ENCODE measurements at places on chromosomes 11 and 22.

- no peak for DNase-seq
These were observed 7.9 kb downstream of the PAX6 start for GRCh38 chr11:31802990-31803812.

DNA sequence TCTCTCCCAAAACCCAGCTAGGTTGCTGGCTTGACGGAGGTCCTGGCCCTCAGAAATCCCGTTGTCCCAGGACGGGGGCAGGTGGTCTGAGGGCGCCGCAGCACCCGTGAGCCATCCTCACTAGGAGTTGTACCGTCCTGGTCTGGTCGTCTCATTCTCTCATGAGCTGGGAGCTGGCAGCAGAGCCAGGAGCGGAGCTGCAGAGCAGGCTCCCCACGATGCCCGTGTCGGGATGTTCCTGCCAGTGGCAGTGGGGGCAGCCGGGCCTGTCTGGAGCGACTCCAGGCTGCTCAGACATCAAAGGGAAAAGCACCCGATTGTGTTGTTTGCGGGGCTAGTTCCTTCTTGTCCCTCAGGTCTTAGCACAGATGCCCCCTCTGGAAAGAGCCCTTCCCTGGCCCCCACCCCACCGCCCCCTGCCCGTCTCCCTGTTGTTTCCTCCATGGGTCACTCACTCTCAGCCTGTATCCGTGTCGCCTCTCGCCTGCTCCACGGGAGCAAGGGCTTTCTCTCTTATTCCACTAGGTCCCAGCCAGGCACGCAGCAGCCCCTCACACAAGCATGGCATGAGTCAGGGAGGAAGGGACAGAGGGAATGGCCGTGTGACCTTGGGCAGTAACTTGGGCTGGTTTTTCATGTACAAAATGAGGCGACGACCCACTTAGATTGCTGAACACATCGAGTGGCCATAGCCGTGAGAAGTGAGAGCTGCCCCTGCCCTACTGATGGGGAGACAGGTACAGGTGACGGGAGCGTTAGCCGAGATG lies 23.2 kb upstream of the MGAT3 start:
- DNase-seq, result no peak

GRCh38 chr11:21554284-21554683 lies 638.6 kb upstream of the ANO5 start:
- no peak for DNase-seq

DNA sequence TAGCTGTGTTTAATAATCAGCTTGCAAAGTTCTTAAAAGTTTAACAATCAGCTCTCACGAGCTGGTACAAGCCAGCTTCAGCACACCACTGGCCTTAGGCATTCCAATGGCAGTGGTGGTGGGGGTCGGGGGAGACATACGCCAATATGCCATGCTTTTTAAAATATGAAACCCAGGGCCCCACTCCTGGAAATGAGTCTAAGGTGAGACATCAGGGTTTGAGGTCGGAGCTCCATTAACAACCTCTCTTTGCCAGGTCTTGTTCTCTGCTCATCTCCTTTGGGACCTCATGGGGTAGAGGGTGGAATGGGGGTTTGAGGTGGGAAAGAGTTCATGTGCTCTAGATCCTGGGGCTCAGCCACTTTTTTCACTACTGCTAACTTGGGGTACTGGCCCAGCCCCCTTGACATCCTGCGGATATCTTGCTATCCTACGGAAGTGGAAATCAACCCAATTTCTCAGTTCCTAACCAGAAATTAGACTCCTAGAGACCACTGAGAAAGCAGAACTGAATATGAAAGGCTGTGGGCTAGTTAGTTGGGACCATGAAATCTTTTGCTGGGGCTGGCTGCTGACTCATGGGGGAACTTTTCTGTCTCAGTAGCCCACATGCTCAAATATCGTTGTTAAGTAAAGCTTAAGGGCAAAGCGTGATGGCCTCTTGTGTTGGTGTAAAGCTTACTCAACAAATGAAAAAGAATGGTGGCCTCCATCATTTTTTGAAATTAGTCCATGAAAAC lies 90.1 kb downstream of the PDHX start:
- no peak for DNase-seq

DNA sequence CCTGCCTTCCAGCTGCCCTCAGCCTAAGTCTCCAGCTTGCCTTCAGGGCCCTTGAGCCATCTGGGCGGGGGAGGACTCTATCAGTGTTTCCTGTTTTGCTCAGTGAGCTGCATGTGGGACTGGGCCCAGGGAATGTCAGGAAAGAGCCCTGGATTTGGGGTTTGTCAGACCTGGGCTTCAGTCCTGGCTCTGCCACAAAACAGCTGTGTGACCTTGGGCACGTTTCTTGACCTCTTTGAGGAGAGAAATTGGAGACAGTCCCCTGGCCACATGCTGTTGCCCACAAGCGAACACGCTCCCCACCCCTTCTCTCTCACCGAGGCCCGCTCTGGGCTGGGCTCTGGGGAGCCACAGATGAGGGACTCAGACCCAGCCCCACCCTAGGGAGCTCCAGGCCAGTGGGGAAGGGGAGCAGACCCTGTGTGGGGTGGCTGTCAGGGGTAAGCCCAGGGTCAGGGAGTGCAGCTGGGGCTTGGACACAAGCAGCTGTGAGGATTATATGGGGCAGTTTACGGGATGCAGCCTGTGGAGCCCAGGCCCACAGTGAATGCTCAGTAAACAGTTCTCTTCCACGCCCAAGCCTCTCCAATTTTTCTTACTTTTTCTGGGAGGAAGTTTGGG lies 12.3 kb downstream of the MYO7A start:
- no peak for DNase-seq

GRCh38 chr11:70073871-70074371 lies 4.2 kb upstream of the ANO1 start:
- DNase-seq, result no peak

DNA sequence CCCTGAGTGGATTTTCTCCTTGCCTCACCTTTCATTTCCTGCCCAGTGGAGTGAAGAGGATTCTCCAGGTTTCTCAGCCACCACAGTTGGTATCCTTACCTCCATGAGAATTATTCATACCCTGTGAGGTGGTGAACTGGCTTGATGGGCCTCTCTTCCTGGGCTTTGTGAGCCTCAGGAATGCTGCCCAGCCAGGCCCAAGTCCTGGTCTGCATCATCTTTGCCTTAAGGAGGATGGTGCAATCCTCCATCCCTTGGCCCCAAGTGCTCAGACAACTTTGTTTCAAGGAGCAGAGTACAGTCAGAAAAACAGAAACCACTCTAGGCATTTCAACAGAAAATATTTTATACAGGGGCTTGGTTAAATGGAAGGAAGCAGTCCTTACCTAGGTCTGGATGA lies 114.2 kb upstream of the CADM1 start:
- no peak for DNase-seq

DNA sequence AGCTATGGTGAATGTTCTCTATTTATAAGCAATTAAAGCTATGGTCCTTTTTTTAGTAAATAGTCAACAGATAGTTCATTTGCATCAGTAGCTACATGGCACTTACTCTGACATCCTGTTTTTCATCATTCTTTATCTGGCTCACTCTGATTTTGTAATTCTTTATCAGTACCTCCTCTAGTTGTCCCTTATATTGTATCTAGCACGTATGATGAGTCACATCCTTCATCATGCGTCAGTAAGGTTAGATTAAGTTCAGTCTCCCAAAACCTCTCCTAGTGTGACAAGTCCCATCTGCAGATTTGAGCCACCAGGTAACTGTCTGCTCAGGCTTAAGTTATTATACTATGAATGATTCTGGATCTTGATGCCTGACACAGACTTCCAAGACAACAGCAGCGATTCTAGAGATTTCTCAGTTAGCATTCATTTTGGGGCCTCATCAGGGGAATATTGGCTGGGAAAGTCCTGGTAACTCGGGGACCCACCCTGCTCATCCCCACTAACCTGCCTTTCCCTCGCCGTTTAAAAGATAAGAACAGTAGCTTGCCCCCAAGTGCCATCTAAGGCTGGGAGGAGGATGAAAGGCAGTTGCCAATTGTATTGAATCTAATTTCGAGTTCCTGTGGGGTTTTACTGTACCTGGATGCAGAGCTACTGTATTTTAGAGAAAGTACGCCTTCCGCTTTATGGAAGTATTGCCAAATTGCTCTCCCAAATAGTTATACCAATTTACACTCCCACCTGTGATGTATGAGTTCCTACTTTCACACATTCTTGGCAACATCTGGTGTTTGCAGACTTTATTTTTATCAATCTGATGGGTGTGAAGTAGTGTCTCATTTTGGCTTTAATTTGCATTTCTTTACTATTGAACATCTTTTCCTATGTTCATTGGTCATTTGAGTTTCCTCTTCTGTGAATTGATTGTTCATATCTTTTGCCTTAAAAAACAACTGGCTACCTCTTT lies 55.9 kb downstream of the ZC3H12C start:
- no peak for DNase-seq

DNA sequence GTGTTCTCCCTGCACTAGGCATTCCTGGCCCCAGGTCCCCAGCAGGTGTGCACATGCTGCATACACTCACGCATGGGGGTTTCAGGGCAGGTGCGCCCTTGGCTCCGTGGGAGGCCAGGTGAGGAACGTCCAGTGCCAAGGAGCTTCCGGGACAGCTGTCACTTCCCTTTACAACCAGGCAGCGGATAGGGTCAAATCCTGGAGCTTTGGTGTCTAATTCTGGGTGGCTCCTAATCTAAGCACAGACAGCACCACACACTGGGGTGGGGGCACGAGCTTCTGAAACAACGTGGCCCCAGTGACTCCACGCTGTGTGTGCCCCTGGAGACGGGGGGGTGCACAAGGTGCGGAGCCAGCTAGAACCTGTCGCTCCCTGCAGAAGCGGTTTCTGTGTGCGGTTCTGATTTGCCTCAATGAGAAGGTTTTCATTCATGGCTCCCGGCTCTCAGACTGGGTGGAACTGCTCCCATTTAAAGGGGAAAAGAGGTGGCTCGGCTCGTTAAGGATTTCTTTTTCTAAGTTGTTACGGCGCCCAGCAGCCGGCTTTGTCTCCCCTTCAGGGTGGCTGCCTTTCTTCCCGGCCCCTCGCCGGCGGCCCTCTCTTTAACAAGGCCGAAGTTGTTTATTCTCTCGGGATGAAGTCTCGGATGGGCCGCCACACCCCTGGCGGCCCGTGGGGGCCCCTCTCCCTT lies 5.0 kb downstream of the CCND1 start:
- no peak for DNase-seq

GRCh38 chr22:17785185-17786184 lies 11.2 kb upstream of the BID start:
- DNase-seq, result peak; percentile 65

DNA sequence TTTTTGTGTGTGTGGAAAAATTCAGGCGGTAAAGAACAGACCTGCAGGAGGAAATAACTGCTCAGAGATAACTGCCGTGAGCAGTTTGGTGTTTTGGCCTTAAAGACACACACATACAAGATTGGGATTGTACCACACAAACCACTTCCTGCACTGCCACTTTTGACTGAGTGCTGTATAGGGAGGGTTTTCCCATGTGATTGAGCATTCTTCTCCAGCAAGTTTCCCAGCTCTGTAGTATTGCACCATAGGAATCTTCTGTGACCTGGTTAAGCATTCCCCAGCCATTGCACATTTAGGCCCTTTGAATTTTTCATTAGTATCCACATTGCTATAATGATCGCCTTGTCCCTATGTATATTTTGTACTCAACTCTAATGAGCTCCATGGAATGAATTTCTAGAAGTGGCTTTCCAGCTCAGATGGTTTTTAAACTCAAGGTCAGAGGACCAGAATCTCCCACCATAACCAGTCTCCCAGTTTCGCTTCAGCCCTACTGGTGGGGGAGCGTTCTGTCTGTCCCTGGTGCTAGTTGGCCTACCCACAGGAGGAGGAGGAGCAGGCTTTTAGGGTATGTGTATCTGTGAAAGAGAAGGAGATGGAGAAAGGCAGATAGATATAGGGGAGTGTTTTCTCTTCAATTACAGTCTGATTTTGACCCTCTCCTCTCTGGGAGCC lies 9.3 kb downstream of the CD82 start:
- DNase-seq, result peak; percentile 30

DNA sequence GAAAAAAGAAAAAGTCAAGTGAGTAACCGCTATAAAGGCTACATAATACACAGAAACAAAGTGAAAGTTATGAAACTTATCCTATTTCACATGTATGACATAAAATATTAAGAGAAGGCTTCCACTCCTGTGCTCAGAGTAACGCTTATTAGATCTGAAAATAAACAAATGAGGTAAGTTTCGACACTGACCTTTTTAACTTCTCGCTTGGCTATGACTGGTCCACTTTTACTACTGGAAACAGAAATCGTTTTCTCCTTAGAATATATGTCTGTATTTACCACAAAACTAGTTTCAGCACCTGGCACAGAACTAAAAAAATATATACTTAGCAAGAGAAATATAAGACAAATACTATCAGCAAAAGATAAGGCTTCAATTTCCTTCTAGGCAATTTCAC lies 16.4 kb downstream of the FNBP4 start:
- no peak for DNase-seq

- DNase-seq, result no peak
These were observed 12.1 kb upstream of the EIF3D start for GRCh38 chr22:36540867-36541642.

DNA sequence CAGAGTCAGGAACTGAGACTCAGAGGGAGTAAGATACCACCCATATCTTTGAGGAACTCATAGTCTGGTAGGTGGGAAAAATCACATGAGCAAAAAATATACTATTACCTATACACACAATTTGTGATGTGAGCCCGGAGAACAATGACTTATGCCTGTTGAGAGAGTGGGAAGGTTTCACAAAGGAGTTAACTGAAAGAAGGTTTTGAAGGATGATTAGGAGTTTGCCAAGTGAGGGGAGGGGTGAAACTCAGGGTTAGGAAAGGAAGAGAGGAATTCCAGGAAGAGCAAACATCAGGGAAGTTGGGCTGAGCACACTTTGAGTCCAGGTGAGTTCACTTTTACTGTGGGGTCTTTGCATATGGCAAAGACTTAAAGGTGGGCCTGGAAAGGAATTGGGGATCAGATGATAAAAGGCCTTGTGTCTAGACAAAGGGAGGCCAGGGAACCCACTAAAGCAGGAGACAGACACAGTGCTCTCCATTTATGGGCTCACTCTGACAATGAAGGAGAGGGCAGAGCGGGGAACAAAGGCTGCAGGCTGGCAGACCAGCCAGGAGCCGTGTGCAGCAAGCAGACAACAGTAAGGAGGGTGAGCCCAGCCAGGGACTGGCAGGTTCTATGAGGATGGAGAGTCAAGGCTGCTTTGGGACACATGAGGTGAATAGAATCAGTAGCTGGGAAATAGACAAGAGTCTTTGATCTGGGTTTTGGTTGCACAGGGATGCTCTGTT lies 33.1 kb downstream of the TSPAN18 start:
- DNase-seq, result no peak

DNA sequence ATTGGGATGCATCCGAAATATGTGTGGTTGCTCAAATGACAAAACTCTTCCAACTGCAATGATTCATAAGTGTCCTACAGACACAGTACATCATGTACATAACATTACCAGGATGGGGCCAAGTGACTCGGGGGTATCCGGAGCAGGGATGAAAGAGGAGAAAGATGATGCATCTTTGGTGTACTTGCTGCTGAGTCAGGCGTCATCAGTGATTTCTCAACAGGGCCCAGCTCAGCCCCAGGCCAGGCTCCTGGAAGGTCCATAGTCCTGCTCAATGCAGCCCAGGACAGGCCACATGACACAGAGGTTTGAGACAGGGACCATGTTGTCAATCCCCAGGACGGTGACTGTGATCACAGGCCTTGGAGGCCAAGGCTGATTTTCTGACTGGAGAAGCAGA lies 59.3 kb downstream of the GGTLC2 start:
- no peak for DNase-seq

- DNase-seq, result no peak
These were observed 10.3 kb upstream of the NAP1L4 start for GRCh38 chr11:3002351-3002861.

GRCh38 chr11:107928767-107929507 lies 689 bp downstream of the RAB39A start:
- no peak for DNase-seq

- no peak for DNase-seq
These were observed 262.5 kb downstream of the DCDC1 start for GRCh38 chr11:31106968-31107576.

GRCh38 chr11:26851291-26851690 lies 129.4 kb upstream of the SLC5A12 start:
- no peak for DNase-seq

All from activated gamma-delta T cell treated with Interleukin-2 at 50 U/mL for 16 hours (primary cell).